ENCODE measurements at places on chromosomes 3 and 15.
A peak's percentile ranks its signal among the peaks of the same experiment; 100 is the strongest.

DNA sequence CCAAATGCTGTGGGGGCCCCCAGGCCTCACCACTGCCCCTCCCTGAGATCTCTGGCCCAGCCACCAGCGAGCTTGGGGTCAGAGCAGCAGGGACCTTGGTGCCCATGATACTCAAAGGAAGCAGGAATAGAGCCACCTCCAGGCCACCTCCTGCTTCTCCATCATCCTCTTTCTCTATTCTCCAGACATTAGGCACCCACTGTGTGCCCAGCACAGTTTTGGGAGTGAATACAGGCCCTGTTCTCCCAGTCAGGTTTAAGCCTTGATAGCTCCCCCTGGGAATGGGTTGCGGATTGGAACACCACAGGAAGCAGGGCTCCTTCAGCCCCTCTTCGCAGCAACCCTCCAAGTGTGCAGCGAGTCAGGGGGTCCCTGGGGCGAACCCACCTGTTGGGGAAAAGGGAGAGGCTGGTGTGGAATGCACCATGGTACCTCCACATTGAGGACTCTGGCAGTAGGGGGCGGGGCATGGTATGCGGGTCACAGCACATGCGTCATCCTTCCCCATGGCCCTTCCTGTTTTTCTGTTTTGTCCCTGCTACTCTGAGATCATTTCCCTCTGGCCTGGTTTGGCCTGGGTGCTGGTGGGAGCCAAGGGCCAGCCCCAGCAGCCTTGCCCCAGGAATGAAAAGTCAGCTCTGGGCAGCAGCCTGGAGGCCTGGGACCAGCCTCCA lies 14.2 kb upstream of the SEMA3B start:
- no peak for DNase-seq

DNA sequence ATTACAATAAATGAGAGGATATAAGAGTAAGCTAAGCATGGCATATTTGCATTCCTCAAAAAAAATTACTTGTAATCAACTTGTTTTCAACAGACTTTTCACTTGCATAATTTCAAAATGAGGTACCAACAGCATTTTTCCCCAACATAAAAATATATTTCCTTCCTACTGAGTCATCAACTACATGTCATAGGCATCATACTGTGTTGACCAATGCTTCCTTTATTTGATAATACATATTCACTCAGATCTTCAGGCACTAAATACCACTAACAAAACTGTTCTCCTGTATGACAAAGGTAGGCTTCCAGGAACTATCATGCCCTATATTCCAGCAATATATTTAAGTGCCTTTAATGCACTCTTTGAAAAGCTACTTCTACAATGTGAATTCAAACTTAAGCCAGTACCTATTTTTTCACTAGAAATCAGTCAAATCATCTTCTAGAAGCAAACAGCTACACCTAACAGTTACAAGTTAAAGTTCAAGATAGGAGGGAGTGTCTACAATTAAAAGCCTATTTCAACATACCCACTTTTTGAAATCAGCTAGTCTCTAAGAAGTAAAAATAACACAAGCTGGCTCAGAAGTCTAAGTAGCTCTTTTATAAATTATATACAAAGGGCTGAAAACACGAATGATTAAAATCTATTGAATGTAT lies 11.3 kb downstream of the ADAM10 start:
- DNase-seq, result no peak

DNA sequence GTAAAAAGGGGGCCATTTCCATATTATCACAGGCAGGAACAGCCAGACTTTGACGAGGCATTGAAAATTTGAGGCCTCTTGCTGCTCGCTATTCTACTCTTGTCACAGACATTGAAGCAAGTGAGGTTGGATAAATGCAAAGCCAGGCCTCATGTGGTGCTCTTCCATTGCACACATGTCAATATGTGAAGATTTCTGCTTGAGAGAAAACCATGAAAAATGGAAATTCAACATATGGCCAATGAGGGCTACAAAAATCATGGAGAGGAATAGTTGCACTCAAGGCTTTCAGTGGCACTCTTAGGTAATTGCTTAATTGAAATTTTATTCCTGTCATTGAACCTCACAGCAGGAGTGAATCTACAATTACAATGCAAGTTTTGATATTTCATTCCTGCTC lies 185.6 kb upstream of the MBNL1 start:
- no peak for DNase-seq

DNA sequence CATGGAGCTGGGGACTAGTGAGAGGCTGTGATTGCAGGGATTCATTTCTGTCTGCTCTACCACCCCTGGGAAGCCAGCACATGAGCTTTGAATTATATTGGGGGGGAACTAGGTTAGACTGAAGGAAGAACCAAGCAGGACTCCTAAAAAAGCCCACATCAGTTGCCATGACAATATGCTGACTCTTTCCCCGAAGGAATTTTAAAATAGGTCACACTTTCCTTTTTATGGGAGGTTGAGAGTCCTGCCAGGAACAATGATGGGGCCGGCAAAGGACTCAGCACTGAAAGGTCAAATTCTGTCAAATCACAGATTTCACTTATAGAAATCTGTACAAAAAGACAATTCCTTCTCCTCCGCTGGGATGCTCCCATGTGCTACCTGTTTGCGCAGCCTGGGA lies 130.8 kb downstream of the ZNF621 start:
- no peak for DNase-seq

DNA sequence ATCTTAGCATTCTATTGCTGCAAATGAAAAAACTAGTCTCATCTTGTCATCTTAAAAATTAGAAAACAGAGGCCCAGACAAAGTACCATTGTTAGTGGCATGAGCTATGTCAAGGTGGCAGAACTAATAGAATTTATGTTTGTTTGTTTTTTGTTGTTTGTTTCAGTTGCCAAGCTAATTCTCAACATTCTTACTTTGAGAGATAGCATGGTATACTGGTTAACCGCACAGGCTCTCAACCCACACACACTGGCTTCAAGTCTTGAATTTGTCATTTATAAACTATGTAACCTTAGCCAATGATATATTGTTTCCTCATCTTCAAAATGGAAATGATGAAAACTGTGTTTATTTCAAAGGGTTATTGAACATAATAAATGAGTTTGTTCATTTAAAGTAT lies 367.6 kb upstream of the PLSCR5 start:
- no peak for DNase-seq

DNA sequence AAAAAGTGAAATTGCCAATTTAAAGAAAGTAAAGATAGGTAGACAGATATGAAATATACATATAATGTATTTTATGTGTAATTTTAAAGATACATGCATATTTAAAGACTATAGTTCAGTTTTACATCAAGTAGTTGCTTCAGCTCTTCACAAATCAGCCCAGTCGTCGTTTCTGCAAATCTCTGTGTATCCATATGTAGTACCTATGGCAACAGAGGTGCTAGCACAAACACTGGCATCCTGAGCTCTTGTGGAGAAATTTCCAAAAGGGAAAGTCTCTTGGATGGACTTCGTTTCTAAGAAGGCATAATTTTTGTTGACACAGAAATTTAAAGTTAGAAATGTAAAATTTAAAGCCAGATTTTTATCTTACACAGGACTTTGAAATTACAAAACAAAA lies 1284.7 kb downstream of the ROBO1 start:
- no peak for DNase-seq

GRCh38 chr3:27485866-27486265 lies 1.7 kb upstream of the SLC4A7 start:
- no peak for DNase-seq

DNA sequence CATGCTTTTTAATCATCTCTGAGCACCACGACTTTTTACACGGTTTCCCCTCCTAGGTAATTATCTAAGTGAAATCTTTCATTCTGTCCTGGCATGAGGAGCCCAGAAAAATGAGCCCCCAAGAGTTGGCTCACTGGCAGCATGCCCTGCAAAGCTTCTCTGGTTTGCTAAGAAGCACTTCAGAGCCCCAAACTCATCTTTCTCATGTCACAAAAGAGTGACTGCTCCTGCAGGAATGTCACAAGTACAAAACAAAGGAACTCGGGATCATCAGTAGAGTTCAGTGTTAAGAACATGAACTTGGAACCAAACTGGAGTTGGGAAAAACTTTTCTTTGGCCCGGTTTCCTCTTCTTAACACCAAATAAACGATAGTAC lies 123.9 kb downstream of the FOXB1 start:
- peak; percentile 21 for DNase-seq

- no peak for DNase-seq
These were observed 424.2 kb upstream of the ROBO2 start for GRCh38 chr3:76615719-76616118.

GRCh38 chr3:45435961-45436360 lies 47.6 kb downstream of the LARS2 start:
- DNase-seq, result no peak

- DNase-seq, result no peak
These were observed 57.6 kb downstream of the RAB11A start for GRCh38 chr15:65926899-65927298.

- no peak for DNase-seq
These were observed 31.3 kb downstream of the ALCAM start for GRCh38 chr3:105397974-105398373.

DNA sequence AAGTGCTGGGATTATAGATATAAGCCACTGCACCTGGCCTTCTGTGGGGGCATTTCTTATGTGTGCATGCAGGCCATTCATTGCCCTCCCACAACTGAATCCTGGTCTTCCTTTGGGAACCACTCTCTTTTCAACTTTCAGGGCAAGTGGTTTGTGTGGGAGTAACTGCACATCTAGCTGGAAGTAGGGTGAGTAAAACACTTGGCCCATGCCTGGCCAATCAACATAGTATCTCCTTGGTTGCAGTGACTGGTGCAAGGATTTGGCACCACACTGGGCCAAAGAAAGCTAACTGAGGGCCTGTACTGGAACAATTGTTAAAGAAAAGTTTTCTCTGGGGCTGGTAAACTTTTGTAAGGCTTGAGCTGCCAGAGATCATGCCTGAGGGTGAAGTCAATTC lies 189.2 kb upstream of the FEZF2 start:
- no peak for DNase-seq

DNA sequence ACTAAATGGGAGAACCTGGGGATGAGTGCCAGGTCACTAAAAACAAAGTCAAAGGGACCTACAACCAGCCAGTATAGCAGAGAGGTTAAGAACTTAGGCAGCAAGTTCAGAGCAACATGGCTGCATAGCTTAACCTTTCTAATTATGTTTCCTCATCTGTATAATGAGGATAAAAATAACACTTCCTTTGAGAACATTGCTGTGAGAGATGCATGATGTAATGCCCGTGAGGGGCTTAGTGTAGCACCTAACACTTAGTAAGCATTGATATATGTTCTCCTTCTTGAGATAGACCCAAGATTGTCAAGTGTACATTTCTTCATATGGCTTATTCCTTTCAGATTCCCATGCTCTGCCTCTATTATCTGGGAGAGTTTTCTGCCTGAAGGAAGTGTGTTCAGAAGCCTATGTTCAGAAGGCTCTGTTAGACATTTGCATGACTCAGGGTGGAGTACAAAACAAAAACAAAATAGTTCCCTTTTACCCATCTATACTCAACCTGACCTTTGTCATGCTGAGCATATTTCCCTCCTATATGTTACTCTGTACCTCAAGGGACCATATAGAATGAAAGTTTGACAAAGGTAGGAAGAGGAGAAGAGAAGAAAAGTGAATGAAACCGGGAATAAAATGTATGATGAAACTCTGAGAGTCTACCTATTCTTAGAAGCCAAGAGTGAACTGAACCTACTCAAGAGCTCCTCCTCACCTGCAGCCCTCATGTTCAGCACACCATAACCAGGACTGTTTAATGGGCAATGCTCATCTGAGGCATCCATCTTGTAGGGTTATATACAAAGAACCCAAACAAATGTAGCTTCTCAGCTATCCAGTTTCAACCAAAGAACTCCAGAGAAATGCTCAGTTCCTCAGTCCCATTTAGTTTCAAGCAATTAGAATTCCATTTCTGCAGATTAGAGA lies 70.7 kb upstream of the KCNMB2 start:
- no peak for DNase-seq

DNA sequence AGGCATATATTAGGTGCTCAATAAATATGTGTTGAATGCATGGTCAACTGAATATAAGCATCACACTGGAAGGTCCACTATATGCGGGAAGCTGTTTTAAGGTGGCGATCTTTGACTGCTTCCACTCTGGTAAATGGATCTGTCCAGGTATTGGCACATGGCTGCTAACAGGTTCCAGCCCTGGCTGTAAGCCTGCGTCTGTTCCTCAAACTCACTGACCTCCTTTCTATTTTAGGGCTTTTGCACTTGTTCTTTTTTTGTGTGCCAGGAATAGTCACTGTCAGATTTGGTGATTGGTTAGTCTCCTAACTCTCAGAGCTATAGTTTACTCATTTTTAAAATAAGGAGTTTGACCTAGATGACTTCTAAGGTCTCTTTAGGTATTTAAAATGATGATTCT lies 46.2 kb downstream of the ADAMTSL3 start:
- DNase-seq, result no peak

- DNase-seq, result no peak
These were observed 454.2 kb downstream of the FGF12 start for GRCh38 chr3:192273001-192273696.

GRCh38 chr3:24601066-24601939 lies 106.7 kb upstream of the THRB start:
- DNase-seq, result no peak

DNA sequence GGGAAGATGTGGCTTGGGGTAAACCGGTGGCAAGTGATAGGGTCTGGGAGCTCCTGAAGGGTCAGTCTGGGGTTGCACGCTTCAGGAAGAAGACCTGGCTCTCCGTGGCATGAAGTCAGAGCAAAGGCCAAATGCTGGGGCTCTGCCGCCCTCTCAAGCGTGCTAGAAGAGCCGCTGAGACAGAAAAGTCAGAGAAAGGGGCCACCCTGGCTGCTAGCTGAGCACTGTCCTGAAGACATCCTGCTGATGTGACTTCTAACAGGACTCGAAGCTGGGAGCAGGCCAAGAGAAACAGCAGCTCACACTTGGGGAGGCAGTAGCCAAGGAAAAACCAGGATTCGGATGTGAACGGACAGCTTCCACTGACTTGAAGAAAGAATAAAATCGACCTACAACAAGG lies 270.4 kb downstream of the OCA2 start:
- no peak for DNase-seq

DNA sequence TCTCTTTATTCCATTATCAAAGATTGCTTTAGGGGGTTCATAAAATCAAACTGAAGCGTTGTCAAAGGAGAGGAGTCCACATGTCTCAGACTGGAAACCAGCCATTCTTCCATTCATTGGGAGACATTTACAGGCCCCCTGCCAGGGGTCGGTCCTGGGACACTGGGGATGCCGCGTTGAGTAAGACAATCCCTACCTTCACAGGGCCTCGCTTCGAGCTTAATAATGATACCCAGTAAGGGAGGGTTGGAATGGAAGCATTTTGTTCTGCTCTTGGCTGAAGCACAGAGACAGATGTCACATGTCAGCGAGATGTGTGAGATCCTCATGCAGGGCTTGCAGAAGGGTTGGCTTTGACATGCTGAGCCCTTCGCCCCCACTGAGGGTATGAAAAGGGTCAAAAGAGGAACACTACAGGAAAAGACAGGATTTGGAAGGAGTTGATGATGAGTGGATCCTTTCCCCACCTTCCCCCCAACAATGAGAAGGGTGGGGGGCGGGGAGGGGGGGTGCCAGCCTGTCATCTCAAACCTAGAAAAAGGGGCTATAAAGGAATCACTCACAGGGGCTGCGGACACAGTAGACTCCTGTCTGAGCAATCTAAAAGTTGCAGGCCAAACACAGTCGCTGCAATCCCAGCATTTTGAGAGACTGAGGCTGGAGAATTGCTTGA lies 25.6 kb upstream of the ARL8B start:
- no peak for DNase-seq

Data from uterus (tissue), 4 donors.